ENCODE measurements at places on chromosomes 3 and 15.

DNA sequence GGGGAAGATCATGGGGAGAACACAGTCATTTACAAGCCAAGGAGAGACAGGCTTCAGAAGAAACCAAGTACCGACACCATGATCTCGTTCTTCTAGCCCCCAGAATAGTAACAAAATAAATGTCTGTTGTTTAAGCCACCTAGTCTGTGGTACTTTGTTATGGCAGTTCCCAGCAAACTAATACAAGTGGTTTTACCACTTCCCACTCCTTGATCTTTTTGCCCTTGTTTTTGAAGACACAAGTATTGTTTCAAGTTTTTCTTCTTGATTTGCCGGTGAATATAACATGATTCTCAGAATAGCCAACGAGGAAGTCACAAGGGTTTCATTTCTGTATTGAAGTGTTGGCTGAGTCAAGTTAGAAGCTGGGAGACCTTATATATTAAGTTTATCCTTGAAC is 220.3 kb downstream of the SOX2 start:
- DNase-seq, result no peak

GRCh38 chr15:65184305-65184867 is 756 bp downstream of the CLPX start:
- DNase-seq, result no peak

GRCh38 chr15:80321853-80322252 is 69.8 kb upstream of the CTXND1 start:
- DNase-seq, result no peak

GRCh38 chr3:77814845-77815244 is 774.9 kb downstream of the ROBO2 start:
- DNase-seq, result no peak

DNA sequence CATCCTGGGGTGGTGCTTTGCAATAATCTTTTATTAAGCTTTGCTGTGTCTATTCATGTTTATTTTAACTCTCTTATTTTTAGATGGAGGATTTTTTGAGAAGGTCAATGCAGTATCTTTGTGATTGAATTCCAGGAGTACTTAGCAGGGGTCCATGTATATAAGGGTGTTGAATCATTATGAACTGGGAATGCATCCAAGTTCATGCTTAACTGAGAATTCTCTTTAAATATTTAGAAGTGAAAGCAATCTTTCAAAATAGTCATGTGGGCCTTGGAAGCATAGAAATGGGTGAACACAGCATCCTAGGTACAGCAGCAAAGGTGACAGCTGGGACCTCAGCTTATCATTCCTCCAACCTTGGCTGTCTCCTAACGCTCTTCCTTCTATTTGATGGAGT is 27.3 kb downstream of the SPTSSB start:
- DNase-seq, result no peak

Measured in thoracic aorta (tissue), 2 donors.